Stimulated activated CD8-positive, alpha-beta memory T cell treated with anti-CD3 and anti-CD28 coated beads, Interleukin-4, amount 100 ng/mL, for 1 hour (primary cell): ENCODE measurements at places on chromosomes 13 and 19.

DNA sequence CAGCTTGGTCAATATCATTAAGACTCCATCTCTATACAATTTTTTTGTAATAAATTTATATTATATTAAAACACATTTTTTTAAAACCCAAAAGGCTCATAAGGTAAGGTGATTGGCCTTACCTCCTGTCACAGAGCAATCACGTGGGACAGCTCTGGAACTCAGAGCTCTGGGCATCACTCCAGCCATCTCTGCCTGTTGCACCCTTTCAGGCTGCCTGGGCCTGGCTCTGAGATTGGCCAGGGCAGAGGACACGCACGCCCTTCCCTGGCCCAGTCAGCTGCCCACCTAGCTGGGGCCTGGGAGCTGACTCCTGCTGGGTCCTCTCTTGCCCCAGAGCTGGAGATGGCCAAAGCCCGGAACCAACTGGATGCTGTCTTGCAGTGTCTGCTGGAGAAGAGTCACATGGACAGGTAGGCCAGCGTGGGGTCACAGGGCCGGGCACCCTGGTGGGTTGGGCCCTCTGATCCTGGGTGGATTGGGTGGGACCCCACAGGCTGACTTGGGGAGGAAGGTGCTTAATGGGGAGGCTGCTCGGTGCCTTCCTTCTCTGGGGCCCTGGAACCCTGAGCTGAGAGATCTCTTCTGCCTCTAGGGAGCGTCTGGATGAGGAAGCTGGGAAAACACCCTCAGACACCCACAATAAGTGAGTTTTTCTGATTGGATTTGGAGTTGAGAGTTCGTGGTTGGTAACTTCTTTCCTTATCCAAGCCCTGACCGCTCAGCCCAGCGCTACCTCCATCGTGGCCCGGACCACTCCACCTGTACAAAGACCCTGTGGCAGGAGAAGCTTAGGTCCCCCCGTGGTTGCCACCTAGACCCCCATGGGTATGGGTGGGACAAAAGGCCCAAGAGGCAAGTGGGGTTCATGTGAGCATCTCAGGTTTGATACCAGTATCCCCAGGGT, 3.7 kb downstream of the LIN37 start:
- DNase-seq, result no peak

DNA sequence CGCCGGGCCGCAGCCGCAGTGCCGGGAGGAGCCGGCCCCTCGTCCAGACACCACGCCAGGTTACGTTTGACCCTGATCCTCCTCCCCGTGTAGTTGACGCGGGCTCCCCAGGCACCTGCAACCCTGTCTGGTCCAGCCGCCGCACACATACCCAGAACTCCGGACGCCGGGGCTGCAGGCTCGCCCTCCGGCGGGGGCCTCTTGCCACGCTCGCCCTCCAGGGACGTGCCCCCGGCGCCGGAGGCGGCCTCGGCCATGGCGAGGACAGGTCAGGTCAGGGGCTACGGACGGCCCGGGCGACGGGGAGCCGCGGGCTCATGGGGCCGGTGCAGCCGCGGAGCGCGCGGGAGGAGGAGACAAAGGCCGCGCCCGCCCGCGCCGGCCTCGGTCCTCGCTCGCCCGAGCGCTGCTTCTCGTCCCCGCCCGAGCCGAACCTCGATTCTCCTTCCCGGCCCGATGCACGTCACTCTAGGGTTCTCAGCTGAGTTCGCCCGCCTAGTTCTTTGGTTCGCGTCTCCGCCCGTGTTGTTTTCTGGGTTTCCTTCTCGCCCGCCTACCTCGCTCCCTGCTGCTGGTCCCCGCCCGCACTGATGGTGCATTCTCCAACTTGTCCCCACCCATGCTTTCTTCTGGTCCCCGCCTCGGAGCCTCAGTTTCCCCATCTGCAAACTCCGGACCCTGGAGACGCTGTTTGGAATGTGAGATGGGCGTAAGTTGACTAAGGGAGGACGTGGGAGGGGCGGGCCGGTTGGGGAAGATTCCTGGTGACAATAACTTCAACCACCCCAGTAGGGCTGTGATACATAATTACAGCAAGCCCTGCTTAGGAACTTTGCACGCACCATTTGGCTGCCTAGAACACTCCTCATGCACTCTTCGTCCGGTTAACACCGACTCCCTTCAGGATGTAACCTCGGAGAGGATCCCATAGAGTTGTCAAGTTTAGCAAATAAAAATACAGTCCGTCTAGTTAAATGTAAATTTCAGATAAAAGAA, at the start of gene ANO8:
ANO8 (minus strand) TSS at position 442 of the 996 bp plus-strand sequence; CDS start at position 257, 185 bp downstream.
- DNase-seq, result peak; percentile 88

DNA sequence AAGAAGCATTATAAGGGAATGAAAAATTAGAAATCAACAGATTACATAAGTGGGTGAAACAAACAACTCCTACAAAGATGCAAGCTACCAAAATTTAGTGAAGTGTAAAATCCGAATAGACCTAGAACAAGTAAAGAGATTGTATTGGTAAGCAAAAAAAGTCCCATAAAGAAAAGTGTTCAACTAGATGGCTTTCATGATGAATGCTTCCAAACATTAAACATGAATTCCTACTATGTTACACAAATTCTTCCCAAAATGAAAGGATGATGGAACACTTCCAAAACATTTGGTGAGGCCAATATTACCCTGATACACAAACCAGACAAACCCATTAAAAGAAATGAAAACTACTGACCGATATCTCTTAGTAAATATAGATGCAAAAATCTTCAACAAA, 139.0 kb downstream of the GPC5 start:
- DNase-seq, result no peak

DNA sequence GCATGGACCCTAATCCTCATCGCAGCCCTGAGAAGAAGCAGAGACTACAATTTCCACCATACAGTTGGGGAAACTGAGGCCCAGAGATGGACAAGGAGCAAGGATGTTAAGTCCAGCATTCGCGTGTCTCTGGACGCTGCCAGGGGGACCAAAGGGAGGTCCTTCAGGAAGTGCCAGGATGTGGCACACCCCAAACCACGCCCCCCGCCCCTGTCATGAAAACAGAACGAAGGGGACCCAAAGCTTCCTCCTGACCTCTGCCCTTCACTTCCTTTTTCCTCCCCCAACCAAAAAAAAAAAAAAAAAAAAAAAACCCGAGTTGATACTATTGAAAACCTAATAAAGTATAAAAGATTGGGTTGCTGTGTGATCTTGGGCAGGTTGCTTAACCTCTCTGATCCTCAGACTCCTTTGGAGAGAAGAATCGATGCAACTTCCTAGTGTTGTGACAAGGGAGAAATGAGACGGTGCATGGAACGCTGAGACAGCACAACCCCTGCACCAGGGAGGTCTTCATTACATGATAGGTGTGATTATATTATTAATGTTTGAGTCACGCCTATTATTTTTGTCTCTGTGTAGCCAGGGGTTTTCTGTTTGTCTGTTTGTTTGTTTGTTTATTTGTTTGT, 2.7 kb upstream of the ZBTB7A start:
- no peak for DNase-seq

DNA sequence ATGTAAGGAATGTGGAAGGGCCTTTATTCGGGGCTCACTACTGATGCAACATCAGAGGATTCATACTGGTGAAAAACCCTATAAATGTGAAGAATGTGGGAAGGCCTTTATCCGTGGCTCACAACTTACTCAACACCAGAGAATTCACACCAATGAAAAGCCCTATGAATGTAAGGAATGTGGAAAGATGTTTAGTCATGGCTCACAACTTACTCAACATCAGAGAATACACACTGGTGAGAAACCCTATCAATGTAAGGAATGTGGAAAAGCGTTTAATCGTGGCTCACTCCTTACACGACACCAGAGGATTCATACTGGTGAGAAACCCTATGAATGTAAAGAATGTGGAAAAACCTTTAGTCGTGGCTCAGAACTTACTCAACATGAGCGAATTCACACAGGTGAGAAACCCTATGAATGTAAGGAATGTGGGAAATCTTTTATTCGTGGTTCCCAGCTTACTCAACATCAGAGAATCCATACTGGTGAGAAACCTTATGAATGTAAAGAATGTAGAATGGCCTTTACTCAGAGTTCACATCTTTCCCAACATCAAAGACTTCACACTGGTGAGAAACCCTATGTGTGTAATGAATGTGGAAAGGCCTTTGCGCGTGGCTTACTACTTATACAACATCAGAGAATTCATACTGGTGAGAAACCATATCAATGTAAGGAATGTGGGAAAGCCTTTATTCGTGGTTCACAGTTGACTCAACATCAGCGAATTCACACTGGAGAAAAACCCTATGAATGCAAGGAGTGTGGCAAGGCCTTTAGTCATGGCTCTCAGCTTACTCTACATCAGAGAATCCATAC, 44.3 kb downstream of the ZNF585A start:
- no peak for DNase-seq

DNA sequence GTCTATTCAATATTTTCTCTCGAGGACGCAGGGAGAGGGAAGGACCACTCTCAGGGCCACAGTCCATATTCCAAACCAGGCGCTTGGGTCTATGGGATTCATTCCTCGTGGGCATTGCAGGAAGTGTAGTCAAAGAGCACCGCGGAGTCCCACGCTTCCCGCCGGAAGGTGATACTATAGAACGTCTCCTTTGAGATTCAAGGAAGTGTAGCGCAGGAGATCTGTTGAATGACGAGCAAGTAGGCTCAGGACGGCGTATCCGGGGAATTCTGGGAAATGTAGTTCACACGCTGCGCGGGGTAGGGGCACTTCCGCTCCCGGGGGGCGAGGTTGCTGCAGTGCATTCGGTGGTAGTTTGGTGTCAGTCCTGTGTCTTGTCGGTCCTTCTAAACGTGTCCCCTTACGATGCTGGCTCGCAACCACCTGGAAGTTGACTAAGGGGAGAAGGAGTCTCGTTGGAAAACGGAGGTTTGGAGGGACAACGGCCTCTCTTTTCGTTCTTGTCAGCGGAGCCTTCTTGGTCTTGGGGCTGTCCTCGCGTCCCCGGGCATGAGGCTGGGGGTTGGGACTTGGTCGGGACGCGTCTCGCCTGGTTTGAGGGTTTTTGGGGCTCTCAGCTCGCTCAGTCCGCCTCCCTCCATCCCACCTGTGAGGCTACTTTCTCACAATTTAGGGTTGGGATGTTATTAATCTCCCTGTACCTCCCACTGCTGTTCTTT, at the start of gene ZNF284:
ZNF284 (plus strand) TSS at position 336 of the 719 bp plus-strand sequence. CDS start 4,231 bp downstream, outside the sequence.
- DNase-seq, result no peak

- DNase-seq, result no peak
These were observed 3.0 kb upstream of the UPF1 start for GRCh38 chr19:18828786-18829185.

- no peak for DNase-seq
These were observed 33.3 kb upstream of the SCEL start for GRCh38 chr13:77502104-77502720.

DNA sequence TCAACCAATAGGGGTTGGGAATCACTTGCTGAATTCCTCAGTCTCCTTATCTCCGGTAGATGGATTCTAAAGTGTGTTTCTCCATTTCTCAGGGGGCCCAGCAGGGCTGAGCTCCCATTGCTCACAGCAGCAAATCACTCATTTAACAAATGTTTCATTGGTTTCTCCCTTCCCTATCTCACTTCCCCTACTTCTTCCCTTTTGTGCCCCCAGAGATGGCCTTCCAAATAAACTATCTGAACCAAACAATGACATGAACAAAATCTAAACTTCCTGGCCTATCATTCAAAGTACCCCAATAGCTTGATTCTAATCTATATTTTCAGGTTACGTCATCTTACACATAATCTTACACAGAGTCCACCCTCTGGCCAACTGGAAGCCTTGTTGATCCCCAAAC, 60.4 kb downstream of the DLEU7 start:
- no peak for DNase-seq

GRCh38 chr19:4977299-4978174, 8.6 kb downstream of the KDM4B start:
- no peak for DNase-seq

DNA sequence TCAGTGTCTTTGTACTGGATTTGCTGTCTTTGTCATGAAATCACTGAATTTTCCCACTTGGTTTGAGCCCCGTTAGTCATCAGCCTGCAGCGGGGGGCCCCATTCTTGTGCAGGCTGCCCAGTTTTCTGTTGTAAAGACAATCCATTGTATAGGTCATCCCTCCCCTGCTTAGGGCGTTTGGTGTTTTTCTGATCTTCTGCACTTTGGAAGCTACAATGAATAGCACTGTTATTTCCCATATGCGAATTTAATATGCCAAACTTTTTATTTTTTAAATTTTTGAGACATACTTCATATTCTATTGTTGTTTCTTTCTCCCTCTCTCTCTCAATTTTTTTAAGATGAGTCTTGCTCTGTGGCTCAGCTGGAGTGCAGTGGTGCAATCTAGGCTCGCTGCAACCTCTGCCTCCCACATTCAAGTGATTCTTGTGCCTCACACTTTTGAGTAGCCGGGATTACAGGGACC, 9.0 kb downstream of the SLC27A1 start:
- no peak for DNase-seq
